WTC11 (cell line): ENCODE measurements at places on chromosomes 11 and 22.
A peak's percentile ranks its signal among the peaks of the same experiment; 100 is the strongest.

- no peak for DNase-seq
- no peak overlapping the region for H3K4me3 ChIP-seq
These were observed 13.7 kb downstream of the PIWIL3 start for GRCh38 chr22:24760708-24761306.

DNA sequence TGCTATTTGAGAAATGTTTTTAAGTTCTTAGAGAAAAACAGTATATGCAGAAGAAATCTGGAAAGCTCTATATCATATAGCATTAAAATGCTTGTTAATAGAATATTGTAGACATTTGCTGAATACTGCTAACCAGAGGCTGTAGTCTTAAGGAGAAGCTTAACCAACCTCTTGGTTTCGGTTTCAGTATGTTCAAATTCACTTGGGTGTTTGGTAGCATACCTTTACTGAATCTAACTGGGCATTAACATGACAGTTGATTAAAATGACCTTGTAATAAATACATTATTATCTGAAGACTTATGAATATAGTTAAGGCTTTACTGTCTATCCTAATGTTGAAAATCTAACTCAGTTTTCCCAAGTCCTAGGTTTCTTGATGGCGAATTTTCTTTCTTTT lies 5.4 kb downstream of the PCF11 start:
- no peak overlapping the region for H3K4me3 ChIP-seq
- H3K27ac ChIP-seq, result peak overlapping the region; percentile 90
- peaks cover 29% of the 10 kb centered on the region for H3K4me1 ChIP-seq

DNA sequence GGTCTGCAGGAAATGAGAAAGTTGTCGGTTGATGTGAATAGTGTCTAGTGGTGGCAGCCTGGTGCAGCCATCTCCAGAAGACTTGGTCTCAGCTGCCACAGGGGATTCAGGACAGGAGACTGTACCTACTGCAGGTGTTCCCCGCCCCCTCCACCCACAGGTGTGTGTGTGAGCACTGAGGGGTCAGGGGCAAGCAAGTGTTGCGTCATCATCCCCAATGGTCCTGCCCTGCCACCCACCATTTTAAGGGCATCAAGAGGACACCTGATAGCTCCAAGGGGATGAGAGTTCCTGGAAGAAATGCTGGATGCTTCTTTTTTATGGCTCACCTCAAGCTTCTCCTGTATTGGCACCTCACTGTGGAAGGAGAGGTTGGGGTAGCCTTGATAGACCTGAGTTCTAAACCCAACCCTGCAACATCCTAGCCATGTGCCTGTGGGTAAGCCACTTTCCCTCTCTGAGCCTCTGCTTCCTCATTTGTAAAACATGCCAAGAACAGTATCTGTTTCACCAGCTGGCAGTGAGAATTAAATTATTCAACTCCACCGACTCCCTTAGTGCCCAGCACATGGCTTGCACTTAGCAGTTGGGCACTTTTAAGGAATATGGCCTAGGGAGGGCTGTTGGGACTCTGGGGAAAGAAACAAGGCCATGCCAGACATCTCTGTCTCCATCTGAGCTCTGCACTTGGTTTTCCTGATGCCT lies 6.1 kb downstream of the C11orf91 start:
- H3K27ac ChIP-seq, result no peak overlapping the region
- H3K27me3 ChIP-seq, result peaks cover 9% of the 10 kb centered on the region
- H3K36me3 ChIP-seq, result no peaks in the 10 kb centered on the region
- H3K4me1 ChIP-seq, result peaks cover 50% of the 10 kb centered on the region
- H3K4me3 ChIP-seq, result no peak overlapping the region
- DNase-seq, result no peak

- H3K27ac ChIP-seq, result no peak overlapping the region
- no peak overlapping the region for H3K4me3 ChIP-seq
- H3K36me3 ChIP-seq, result no peaks in the 10 kb centered on the region
- DNase-seq, result no peak
- peaks cover 46% of the 10 kb centered on the region for H3K4me1 ChIP-seq
These were observed 14.9 kb downstream of the DAGLA start for GRCh38 chr11:61694946-61695706.

DNA sequence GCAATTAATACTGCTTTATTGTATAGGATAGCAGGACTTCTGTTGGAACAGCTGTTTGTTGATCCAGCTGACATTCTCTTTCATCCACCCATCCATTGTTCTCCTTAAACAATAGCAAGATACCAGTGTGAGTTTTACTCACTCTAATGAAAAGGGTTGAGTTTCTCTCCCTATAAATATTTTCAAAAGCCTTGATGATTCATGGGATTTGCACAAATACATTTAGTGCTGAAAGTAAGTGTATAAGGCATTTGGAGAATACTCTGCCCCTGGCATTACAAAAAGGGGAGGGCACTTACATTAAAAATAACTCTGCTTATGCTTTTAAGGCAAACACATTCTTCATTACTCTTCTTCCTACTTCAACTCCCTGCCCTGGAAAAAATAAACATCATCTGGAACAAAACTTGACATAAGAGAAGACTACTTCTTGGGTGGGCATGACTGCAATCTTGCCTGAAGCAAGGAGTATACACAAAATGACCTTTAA lies 634.9 kb downstream of the METTL15 start:
- no peaks in the 10 kb centered on the region; the same call in 1 of the 2 replicates for H3K27me3 ChIP-seq
- no peak overlapping the region for H3K27ac ChIP-seq
- H3K36me3 ChIP-seq, result peaks cover 5% of the 10 kb centered on the region
- no peak for DNase-seq
- no peak overlapping the region for H3K4me3 ChIP-seq

DNA sequence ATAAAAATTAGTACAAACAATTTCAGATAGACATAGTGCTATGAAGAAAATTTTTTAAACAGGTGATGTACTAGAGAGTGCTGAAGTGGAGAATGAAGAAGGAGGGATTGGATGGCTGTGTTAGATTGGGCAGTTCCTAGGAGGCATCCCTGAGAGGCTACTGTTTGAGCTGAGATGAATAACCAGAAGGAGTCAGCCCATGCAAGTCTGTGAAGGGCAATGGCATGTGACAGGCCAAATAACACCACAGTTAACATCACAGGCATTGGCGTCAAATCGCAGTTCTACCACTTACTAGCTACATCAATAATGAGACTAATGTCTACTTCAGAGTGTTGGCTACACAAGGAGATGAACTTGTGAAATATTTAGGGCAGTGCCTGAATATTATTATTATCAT lies 35.4 kb downstream of the HORMAD2 start:
- no peaks in the 10 kb centered on the region; the same call in 1 of the 2 replicates for H3K27me3 ChIP-seq
- no peak overlapping the region for H3K27ac ChIP-seq
- H3K4me3 ChIP-seq, result no peak overlapping the region
- no peak for DNase-seq
- H3K36me3 ChIP-seq, result no peaks in the 10 kb centered on the region
- H3K4me1 ChIP-seq, result no peaks in the 10 kb centered on the region

DNA sequence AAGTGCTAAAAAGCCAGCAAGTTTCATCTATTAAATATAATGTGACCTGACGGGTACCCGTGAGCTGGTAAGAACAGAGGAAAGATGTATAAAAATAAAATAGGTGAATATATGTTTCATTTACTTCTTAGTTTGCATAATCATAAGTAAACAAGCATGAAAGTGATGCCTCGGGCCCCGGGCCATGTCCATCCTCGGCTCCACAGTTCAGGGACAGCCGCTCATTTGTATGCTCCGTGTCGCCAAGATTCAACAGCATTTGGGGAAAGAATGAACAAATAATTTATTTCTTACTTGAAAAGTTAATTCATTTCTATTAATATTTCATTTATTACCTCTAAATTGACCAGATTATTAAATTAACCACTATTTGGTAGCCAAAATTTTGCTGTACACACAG lies 251.8 kb downstream of the NTM start:
- no peaks in the 10 kb centered on the region for H3K36me3 ChIP-seq
- no peak for DNase-seq
- peaks cover 14% of the 10 kb centered on the region for H3K4me1 ChIP-seq
- peaks cover 4% of the 10 kb centered on the region; the same call in 1 of the 2 replicates for H3K27me3 ChIP-seq
- H3K4me3 ChIP-seq, result no peak overlapping the region
- no peak overlapping the region for H3K27ac ChIP-seq

DNA sequence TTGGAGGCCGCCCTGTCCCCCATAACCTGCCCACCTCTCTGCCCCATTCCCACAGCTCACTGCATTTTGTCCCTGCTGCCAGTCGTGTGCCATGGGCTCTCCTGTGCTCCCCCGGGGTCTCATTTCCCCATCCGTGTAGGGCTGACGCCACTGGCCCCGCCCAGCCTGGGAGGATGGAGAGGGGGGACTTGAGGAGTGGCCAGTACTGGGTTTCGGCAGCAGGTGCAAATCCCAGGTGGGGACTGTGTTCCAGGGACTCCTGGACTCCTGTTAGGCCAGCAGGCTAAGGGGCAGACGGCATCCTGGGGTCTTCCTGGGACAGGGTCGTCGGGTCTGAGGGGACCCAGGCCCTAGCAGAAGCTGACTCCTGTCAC lies 1.2 kb upstream of the MYO7A start:
- peak overlapping the region; percentile 62 for H3K4me3 ChIP-seq
- no peak overlapping the region for H3K27ac ChIP-seq
- DNase-seq, result peak; percentile 31
- peaks cover 21% of the 10 kb centered on the region for H3K4me1 ChIP-seq
- no peaks in the 10 kb centered on the region for H3K36me3 ChIP-seq
- H3K27me3 ChIP-seq, result no peaks in the 10 kb centered on the region

DNA sequence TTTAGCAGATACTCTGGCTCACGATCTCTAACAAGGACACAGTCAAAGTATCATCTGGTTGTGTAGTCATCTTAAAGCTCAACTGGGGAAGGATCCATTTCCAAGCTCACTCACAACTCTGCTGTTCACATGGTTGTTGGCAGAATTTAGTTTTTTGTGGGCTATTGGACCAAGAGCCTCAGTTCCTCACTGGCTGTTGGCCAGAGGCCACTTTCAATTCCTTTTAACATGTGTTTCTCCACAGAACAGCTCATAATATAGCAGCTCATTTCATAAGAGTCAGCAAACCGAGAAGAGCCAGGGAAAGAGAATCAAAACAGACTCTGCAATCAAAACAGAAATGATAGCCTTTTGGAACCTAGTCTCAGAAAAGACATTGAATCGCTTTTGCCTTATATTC lies 22.6 kb downstream of the IZUMO1R start:
- no peak for DNase-seq
- no peaks in the 10 kb centered on the region for H3K4me1 ChIP-seq
- peaks cover 5% of the 10 kb centered on the region; the same call in 1 of the 2 replicates for H3K27me3 ChIP-seq

- peaks cover 4% of the 10 kb centered on the region; the same call in 1 of the 2 replicates for H3K36me3 ChIP-seq
- peaks cover 12% of the 10 kb centered on the region for H3K4me1 ChIP-seq
- H3K4me3 ChIP-seq, result no peak overlapping the region
- H3K27ac ChIP-seq, result no peak overlapping the region
- no peaks in the 10 kb centered on the region for H3K27me3 ChIP-seq
These were observed 362.5 kb downstream of the TBC1D22A start for GRCh38 chr22:47124961-47125360.

- H3K36me3 ChIP-seq, result peaks cover 24% of the 10 kb centered on the region
- no peak overlapping the region for H3K27ac ChIP-seq
- H3K4me3 ChIP-seq, result no peak overlapping the region
- no peak for DNase-seq
- H3K27me3 ChIP-seq, result no peaks in the 10 kb centered on the region; the same call in 1 of the 2 replicates
These were observed 594.1 kb downstream of the TBC1D22A start for GRCh38 chr22:47356511-47357011.

DNA sequence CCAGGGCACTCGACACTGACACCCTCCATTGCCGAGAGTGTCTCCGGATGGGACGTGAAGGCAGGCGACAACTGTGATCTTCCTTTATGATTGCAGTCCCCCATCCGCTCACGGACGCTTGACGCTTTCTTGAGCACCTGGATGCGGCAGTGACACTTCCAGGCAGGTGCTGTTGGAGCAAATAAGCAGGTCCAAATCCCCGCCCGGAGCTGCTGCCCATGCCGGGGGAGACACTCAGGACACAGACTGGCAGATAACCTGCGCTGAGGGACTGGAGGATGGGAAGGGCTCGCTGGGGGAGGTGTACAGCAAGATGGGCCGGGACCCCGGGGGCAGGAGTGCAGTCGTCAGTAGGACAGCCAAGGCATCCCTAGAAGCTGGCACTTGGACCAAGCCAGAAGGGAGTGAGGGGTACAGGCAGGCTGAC lies 1403.5 kb downstream of the BRD1 start:
- no peaks in the 10 kb centered on the region for H3K27me3 ChIP-seq
- no peak for DNase-seq
- peaks cover 8% of the 10 kb centered on the region for H3K4me1 ChIP-seq
- no peak overlapping the region for H3K27ac ChIP-seq

- H3K4me3 ChIP-seq, result no peak overlapping the region
- H3K36me3 ChIP-seq, result no peaks in the 10 kb centered on the region
- DNase-seq, result no peak
- peaks cover 52% of the 10 kb centered on the region for H3K4me1 ChIP-seq
- peaks cover 9% of the 10 kb centered on the region; the same call in 1 of the 2 replicates for H3K27me3 ChIP-seq
- H3K27ac ChIP-seq, result no peak overlapping the region
These were observed 622.7 kb downstream of the METTL15 start for GRCh38 chr11:28730889-28731288.

DNA sequence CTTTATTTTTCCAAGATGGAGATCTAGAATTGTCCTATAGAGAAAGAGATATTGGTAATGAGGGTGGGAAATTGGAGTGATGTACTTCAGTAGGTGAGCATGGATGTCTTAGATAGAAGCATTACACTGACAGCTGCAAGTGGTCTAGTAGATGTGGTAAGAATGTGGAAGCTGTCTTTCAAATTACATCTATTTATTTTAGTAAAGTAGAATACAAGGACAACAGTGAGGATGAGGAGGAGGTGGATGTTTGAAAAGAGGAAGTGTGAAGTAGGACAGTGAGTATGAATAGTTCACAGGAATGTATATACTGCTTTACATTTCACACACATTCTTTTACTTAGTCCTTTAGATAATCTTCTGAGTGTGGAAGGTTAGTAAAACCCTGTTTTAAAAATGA lies 64.2 kb downstream of the HIPK3 start:
- H3K27me3 ChIP-seq, result no peaks in the 10 kb centered on the region
- DNase-seq, result no peak
- no peaks in the 10 kb centered on the region for H3K36me3 ChIP-seq
